Right lobe of liver (tissue), 6 donors: ENCODE measurements at places on chromosomes 16 and 17.

GRCh38 chr17:37752482-37752881, 7.6 kb upstream of the HNF1B start:
- H3K36me3 ChIP-seq, result no peaks in the 10 kb centered on the region
- no peak for DNase-seq
- H3K4me1 ChIP-seq, result no peaks in the 10 kb centered on the region
- H3K27ac ChIP-seq, result no peak overlapping the region
- H3K4me3 ChIP-seq, result no peak overlapping the region

- H3K27ac ChIP-seq, result no peak overlapping the region
- no peaks in the 10 kb centered on the region for H3K4me1 ChIP-seq
- H3K4me3 ChIP-seq, result no peak overlapping the region
- H3K27me3 ChIP-seq, result no peaks in the 10 kb centered on the region
- peak; percentile 14 for DNase-seq
Observed at GRCh38 chr16:88376835-88377726, 5.7 kb upstream of the ZNF469 start.

GRCh38 chr16:14057878-14058382, 13.2 kb upstream of the MRTFB start:
- no peaks in the 10 kb centered on the region for H3K4me1 ChIP-seq
- no peaks in the 10 kb centered on the region for H3K36me3 ChIP-seq
- H3K4me3 ChIP-seq, result no peak overlapping the region
- DNase-seq, result no peak
- H3K27ac ChIP-seq, result no peak overlapping the region

DNA sequence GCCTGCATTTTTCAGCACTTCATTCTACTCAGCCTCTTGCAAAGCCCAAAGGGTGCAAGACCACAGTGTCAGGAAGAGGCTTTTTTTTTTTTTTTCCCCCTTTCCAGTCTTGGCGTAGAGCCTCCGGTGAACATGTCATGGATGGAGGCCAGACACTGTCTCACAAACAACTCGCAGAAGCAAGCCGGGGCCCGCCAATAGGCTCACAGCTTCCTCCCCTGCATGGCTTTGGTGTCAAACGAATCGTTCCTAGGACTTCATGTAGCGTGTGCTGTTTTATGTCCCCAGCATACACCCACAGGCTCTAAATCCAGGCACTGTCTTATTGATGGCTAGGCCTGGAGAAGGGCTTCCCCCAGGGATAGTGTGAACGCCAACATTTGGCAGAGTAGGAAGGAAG, 457.7 kb upstream of the MAF start:
- no peaks in the 10 kb centered on the region for H3K4me1 ChIP-seq
- no peaks in the 10 kb centered on the region for H3K27me3 ChIP-seq
- no peak overlapping the region for H3K4me3 ChIP-seq
- DNase-seq, result no peak
- H3K27ac ChIP-seq, result no peak overlapping the region

GRCh38 chr16:57801098-57801808, 1.0 kb downstream of the KIFC3 start:
- H3K4me3 ChIP-seq, result peak overlapping the region; percentile 49
- H3K4me1 ChIP-seq, result no peaks in the 10 kb centered on the region
- DNase-seq, result no peak
- peak overlapping the region; percentile 83 for H3K27ac ChIP-seq

- H3K4me3 ChIP-seq, result no peak overlapping the region
- no peaks in the 10 kb centered on the region for H3K36me3 ChIP-seq
- H3K27ac ChIP-seq, result no peak overlapping the region
- no peak for DNase-seq
- H3K4me1 ChIP-seq, result no peaks in the 10 kb centered on the region
Observed at GRCh38 chr17:11979795-11980194, 17.5 kb downstream of the ZNF18 start.

- peak; percentile 89 for DNase-seq
- H3K27ac ChIP-seq, result peak overlapping the region; percentile 76
- peaks cover 2% of the 10 kb centered on the region for H3K4me1 ChIP-seq
- H3K27me3 ChIP-seq, result no peaks in the 10 kb centered on the region
Observed at GRCh38 chr16:81548876-81549546, 104.4 kb downstream of the CMIP start.

DNA sequence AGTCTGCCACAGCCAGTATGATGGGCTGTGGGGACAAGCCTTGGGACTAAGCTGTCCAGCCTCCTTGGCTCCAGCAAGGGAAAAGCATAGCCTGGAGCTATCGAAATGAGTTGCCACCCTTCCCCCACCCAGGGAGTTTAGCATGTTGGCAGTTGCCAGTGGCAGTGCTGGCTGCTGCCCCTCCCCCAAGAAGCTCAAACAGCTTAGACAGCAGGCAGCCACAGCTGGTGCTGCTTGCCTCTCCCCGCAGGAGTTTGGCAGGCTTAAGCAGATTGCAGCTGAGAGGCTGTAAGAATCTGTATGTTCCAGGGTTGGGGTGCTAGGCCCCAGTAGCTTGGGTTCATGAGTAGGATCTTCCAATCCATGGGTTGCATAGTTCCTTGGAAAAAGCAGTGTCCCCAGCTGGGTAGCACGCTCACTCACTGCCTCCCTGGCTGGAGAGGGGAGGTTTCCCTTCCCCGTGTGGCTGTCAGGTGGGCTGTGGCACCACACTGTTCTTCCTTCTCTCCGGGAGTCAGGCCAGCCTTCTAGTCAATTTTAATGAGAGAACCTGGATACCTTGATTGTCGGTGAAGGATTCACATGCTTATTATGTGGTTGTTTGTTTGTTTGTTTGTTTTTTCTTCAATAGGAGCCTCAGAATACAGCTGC, 506.1 kb downstream of the CDH11 start:
- no peak overlapping the region for H3K4me3 ChIP-seq
- H3K4me1 ChIP-seq, result no peaks in the 10 kb centered on the region
- H3K36me3 ChIP-seq, result no peaks in the 10 kb centered on the region
- H3K27ac ChIP-seq, result no peak overlapping the region

- H3K27me3 ChIP-seq, result no peaks in the 10 kb centered on the region
- H3K36me3 ChIP-seq, result no peaks in the 10 kb centered on the region
- peaks cover 10% of the 10 kb centered on the region for H3K4me1 ChIP-seq
- peak within 1 kb of the TSS; percentile 91 for H3K27ac ChIP-seq
- peak within 1 kb of the TSS; percentile 16 for H3K4me3 ChIP-seq
Observed at GRCh38 chr16:28494121-28494851, at the start of gene APOBR. Gene APOBR (plus strand): TSS chr16:28494643. CDS start chr16:28494682, 39 bp downstream.

GRCh38 chr17:65278050-65278819, 141.1 kb downstream of the RGS9 start:
- H3K27ac ChIP-seq, result no peak overlapping the region
- DNase-seq, result no peak
- no peak overlapping the region for H3K4me3 ChIP-seq

DNA sequence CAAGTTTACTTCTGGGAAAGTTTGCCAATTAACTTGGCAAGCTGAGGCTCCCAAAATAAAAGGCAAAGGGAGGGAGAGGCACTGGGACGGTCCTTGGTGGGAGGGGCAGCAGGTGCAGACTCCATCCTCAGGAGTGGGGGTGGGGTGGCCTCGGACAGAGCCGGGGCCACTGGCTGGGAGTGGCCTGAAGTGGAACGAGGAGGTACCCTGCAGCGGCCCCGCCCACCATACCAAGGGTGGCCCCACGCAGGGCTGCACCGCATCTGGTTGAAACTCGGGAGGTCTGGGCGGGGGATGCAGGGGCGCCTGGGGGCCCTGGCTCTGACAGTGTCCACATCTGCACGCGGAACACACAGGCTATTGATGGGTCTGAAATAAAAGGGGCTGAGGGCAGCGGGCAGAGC, 42.4 kb upstream of the SLC38A10 start:
- no peaks in the 10 kb centered on the region for H3K27me3 ChIP-seq
- no peak overlapping the region for H3K27ac ChIP-seq
- H3K36me3 ChIP-seq, result no peaks in the 10 kb centered on the region
- DNase-seq, result peak; percentile 73
- peaks cover 4% of the 10 kb centered on the region for H3K4me1 ChIP-seq

DNA sequence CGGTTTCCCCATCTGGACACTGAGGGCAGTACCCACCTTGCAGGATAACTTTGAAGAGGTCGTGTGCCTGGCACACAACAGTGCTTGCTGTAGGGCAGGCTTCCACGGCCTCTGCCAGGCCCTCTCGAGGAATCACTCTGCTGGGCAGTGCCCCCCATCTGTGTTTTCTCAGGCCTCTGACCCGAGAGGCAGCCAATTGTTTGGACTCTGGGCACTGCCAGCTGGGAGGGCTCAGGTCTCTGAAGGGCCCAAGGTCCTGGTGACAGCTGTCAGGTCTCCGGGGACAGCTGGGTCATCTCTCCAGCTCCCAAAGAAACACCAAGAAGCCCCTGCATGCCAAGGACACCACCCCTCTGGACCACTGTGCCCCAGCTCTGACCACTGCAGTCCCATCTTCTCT, 1.0 kb upstream of the RAB26 start:
- H3K4me1 ChIP-seq, result no peaks in the 10 kb centered on the region
- DNase-seq, result no peak
- H3K27me3 ChIP-seq, result no peaks in the 10 kb centered on the region

- no peaks in the 10 kb centered on the region for H3K36me3 ChIP-seq
- H3K27ac ChIP-seq, result no peak overlapping the region
- no peaks in the 10 kb centered on the region for H3K27me3 ChIP-seq
- DNase-seq, result no peak
- H3K4me1 ChIP-seq, result no peaks in the 10 kb centered on the region
- no peak overlapping the region for H3K4me3 ChIP-seq
Observed at GRCh38 chr16:76784530-76784929, 406.5 kb upstream of the MON1B start.

DNA sequence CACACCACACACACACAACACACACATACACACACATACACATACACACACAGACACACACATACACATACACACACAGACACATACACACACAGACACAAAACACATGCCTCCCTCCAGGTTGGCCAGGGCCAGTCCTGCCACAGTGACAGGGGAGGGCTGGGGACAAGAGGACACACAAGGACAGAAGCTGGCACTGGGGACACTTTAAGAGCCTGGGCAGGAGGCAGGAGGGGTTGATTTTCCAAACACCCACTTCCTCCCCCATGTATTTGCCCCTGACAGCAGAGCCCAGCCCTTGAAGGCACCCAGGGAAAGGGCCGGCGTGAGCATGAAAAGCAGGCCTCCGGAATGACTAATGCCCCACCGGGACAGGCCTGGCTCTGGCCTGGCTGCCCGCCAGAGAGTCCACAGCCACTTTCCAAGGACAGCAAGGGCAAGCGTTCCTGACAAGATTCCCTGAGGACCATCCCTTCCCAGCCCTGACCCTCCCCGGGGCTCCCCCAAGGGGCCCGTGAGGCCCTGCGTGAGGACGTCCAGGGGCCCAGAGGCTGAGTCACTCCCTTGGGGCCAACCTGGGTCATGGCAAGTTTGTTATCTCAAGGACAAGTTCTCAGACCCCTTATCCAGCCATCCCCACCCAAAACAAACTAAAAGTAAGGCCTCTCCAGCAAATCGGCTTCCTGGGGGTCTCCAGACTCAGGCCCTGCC, 235.6 kb downstream of the ZNF423 start:
- no peaks in the 10 kb centered on the region for H3K27me3 ChIP-seq
- no peaks in the 10 kb centered on the region for H3K4me1 ChIP-seq
- H3K4me3 ChIP-seq, result no peak overlapping the region

- no peaks in the 10 kb centered on the region for H3K36me3 ChIP-seq
- no peaks in the 10 kb centered on the region for H3K27me3 ChIP-seq
- no peak overlapping the region for H3K4me3 ChIP-seq
- DNase-seq, result no peak
Observed at GRCh38 chr16:35200662-35201061, 1741.2 kb downstream of the TP53TG3F start.

- no peak for DNase-seq
- no peaks in the 10 kb centered on the region for H3K27me3 ChIP-seq
- no peak overlapping the region for H3K27ac ChIP-seq
- no peaks in the 10 kb centered on the region for H3K36me3 ChIP-seq
- H3K4me3 ChIP-seq, result no peak overlapping the region
- H3K4me1 ChIP-seq, result no peaks in the 10 kb centered on the region
Observed at GRCh38 chr17:61797283-61797682, 66.0 kb downstream of the BRIP1 start.

GRCh38 chr17:53516636-53517035, 306.1 kb upstream of the KIF2B start:
- H3K4me3 ChIP-seq, result no peak overlapping the region
- no peaks in the 10 kb centered on the region for H3K27me3 ChIP-seq
- no peak for DNase-seq

DNA sequence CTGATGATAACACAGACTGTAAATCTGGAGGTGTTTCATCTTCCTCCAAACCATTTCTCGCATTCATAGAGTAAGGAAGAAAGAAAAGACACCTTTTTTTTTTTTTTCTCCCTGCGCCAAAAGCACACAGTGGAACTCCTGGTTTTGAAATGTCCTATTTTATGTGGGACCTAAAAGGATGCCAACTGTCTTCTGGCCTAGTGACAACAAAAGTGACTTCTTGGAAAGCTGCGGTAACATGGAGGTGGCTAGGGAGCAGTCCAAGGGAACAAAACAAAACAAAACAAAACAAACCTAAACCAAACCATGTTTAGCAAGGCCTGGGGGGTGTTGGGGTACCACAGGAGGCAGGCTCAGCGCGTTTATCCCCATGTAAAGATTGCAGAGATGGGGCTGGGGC, 174.8 kb downstream of the XYLT1 start:
- no peaks in the 10 kb centered on the region for H3K36me3 ChIP-seq
- H3K4me3 ChIP-seq, result no peak overlapping the region

DNA sequence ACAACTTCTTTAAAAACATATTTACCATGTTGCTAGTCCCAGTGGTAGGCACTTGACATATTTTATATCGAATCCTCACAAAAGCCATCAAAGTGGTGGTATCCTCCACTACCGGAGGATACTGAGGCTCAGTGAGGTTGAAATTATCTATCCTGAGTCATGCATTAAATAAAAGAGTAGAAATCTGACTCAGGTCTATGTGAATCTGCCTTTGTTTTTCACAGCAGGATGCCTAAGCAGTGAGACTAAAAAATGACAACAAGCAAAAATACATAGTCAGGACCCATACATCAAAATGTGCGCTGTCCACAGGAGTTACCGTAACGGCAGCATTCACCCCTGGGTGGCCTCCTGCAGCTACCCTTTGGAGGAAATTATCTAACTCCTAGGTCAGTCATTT, 17.7 kb downstream of the BRD7 start:
- H3K4me1 ChIP-seq, result peaks cover 5% of the 10 kb centered on the region
- peaks cover 11% of the 10 kb centered on the region for H3K36me3 ChIP-seq

- no peaks in the 10 kb centered on the region for H3K27me3 ChIP-seq
- no peaks in the 10 kb centered on the region for H3K4me1 ChIP-seq
- H3K36me3 ChIP-seq, result no peaks in the 10 kb centered on the region
- no peak for DNase-seq
- no peak overlapping the region for H3K27ac ChIP-seq
Observed at GRCh38 chr17:83035722-83036121, 43.7 kb upstream of the METRNL start.
